Foreskin fibroblast (primary cell): ENCODE measurements at places on chromosomes 7 and 10.

- DNase-seq: no peak
These were observed 25.9 kb downstream of the ADAMTS14 start for GRCh38 chr10:70698211-70698610.

GRCh38 chr10:70761727-70762350, 23.3 kb downstream of the TBATA start:
- DNase-seq: no peak

DNA sequence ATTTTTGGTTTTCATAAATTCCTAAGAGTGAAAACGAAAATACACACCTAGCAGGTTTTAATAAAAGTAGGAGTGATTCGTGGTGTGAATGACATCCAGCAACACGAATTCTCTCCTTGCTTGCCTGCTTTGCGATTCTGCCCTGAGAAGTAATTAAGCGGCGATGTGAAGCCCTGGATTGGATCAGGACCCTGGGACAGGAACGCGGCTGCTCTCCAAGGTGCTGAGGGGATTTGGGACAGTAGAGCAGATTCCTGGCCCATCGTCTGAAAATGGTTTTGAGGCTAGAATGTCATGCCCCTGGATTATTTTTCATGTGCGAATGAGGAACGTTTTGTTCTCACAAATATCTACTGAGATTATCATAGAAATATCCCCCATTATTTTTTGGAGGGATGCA, 7.8 kb downstream of the NPS start:
- no peak for DNase-seq

- no peak for DNase-seq
These were observed 176.0 kb upstream of the INSYN2A start for GRCh38 chr10:127372361-127372760.

DNA sequence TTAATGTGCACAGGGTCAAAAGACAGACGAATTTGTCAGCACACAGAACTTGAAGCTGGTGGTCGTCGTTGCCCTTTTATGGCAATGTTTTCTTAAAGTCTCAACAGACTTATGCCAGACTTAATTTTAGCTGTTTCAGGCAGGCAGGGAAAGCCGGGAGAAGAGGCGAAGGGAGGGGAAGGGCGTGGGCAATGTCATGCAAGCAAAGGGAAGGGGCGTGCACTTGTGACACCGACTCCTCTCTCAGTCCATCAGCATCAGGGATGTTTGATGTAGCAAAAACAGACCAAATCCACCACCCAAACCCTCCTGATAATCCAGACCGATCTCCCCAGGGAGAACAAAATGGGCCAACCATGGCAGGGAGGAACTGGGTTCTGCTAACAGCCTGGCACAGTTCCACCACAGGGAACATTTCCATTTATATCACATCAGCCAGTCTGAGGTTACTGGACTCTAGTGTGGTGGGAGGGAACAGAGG, 118.1 kb upstream of the RHEB start:
- DNase-seq: no peak

GRCh38 chr10:101932183-101932582, 88.6 kb upstream of the KCNIP2 start:
- no peak for DNase-seq

DNA sequence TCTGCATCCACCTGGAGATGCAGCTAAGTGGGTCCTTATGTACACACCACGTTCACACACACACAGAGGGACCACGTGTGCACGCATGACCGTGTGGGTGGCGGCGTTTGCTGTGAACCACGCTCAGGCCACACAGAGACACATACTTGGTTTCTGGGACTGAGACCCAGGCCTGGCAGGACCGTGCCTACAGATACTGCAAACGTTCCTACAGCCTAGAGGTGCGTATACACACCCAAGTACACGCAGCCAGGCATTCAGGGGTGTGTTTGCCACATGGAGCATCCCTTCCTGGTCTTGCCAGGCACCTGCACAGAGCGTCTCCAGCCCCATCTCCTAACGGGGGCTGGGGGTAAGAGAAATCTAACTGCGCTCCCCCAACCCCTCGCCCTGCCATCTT, 49.0 kb upstream of the GTF2IRD1 start:
- DNase-seq: no peak

- no peak for DNase-seq
These were observed 40.2 kb downstream of the ARL4A start for GRCh38 chr7:12727455-12728191.

DNA sequence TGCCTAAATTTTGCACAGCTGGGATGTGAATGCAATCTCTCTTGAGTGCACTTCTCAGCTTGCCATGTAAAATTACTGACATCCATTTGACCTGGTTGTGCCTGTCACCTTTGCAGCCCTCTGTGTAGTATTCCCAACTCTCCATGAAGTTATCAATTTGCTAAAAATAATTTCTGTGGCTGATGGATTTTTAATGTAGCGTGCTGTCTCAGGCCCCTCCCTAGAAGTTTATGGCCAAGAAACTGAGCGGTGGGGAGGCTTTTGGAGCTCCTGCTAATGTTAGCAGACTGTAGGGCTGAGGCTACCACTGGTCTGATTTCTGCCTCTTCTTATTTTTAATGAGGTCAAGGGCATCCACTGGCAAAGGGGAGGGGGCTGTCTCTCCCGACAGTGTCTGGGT, 577.0 kb upstream of the DPP6 start:
- no peak for DNase-seq

GRCh38 chr10:75678527-75678926, 247.1 kb downstream of the LRMDA start:
- DNase-seq: no peak

DNA sequence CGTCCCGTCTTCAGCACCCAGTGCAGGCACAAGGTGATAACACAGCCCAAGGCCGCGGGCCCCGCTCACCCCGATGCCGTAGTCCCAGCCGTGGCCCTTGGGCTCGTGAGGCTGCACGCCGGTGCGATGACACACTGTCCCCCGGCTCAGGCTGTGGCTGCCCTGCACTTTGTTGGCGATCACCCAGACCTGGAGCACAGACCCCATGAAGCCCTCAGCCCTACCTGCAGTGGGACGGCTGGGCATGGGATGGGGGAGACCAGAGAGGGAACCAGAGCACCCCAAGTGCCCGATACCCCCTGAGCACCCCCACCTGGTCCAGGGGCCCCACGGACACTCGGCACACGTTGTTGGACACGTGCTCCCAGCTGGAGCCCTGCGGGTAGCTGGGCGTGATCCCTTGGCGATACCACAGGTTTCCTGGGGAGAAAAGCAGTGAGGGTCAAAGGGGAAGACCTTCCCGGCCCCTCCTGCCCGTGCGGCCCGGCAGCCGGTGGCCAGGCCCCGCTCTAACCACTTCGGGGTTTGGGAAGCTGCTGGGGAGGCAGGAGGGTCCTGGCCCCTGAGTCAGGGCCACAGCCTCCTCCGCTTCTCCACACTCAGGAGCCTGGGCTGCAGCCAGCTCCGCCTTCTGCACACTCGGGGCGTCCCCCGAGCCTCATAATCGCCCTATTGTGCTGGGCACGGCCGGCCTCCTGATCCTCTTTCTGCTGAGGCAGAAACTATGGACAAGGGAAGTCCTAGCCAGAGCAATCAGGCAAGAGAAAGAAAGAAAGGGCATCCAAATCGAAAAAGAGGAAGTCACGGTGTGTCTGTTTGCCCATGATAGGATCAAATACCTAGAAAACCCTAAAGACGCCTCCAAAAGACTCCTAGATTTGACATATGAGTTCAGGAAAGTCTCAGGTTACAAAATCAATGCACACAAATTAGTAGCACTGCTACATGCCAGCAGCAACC, 6.7 kb downstream of the BHLHA15 start:
- no peak for DNase-seq

DNA sequence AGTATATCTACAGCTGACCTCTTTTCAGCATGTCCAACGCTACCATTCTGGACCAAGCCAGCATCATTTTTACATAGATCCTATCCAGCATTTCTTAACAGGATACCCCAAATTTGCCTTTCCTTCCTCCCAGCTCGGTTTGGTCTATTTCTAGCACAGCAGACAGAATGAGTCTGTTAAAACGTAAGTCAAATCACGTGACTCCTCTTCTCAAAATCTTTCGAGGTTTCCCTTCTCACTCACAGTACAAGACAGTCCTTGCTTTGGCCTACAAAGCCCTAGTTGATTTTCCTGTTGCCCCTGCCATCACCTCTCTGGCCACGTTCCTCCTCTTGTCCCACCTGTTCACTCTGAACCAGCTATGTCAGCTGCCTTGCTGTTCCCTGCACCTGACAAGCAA, 711.7 kb downstream of the SORCS3 start:
- DNase-seq: no peak

- DNase-seq: no peak
These were observed 914 bp downstream of the ZNF37A start for GRCh38 chr10:38094927-38095574.

- no peak for DNase-seq
These were observed 42.3 kb upstream of the SP8 start for GRCh38 chr7:20828947-20829346.

DNA sequence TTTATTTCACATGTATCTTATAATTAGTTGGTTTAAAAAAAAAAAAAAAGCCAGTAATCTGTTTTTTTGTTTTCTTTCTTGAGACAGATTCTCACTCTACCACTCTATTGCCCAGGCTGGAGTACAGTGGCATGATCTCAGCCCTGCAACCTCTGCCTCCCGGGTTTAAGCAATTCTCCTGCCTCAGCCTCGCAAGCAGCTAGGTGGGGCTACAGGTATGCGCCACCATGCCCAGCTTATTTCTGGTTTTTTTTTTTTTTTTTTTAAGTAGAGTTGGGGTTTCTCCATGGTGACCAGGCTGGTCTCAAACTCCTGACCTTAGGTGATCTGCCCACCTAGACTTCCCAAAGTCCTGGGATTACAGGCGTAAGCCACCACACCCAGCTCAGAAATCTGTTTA, 34.1 kb upstream of the CAPZA2 start:
- no peak for DNase-seq

GRCh38 chr7:650339-651031, 76.0 kb upstream of the DNAAF5 start:
- no peak for DNase-seq
